Stimulated activated CD4-positive, alpha-beta T cell treated with anti-CD3 and anti-CD28 coated beads, Interleukin-4, amount 100 ng/mL, for 48 hours (primary cell): ENCODE measurements at places on chromosomes 1 and 21.

DNA sequence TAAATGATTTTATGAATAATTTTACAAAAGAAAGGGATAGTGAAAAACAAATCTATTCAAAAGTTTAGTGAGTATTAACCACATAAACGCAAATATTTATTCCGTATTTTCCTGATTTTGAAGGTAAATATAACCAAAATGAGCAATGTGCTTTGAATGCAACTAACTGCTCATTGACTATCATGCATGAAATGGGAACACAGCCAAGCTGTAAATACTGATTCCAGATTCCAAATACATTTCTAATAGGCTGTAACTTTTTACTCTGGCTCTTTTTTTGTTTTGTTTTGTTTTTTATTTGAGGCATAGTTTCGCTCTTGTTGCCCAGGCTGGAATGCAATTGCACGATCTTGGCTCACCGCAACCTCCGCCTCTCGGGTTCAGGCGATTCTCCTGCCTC lies 41.8 kb downstream of the SELENOF start:
- DNase-seq = no peak

GRCh38 chr21:43645976-43646375 lies 13.3 kb downstream of the HSF2BP start:
- no peak for DNase-seq

- DNase-seq = no peak
Measured at GRCh38 chr21:38377165-38378088, 120.6 kb downstream of the KCNJ15 start.

- no peak for DNase-seq
Measured at GRCh38 chr1:162236201-162236600, 140.5 kb downstream of the SPATA46 start.

- no peak for DNase-seq
Measured at GRCh38 chr21:35298757-35299156, 249.7 kb upstream of the RUNX1 start.

DNA sequence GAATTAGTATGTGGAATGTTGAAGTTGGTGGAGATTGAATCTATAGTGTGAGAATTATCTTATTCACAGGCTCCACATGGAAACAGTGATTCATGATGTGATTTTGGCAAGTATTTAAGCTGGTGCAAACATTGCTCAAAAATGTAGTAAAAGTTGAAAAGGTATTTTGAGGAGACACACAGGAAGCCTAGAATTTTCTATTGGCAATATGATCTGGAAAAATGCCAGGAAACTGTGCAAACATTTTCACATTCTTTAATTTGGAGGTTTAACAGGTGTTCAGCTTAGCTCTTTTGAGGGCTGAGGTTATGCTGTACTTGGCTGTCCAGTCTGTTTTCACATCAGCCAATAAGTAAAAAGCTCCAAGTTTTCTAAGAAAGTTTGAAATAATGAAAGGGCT lies 327.3 kb downstream of the RWDD3 start:
- no peak for DNase-seq

DNA sequence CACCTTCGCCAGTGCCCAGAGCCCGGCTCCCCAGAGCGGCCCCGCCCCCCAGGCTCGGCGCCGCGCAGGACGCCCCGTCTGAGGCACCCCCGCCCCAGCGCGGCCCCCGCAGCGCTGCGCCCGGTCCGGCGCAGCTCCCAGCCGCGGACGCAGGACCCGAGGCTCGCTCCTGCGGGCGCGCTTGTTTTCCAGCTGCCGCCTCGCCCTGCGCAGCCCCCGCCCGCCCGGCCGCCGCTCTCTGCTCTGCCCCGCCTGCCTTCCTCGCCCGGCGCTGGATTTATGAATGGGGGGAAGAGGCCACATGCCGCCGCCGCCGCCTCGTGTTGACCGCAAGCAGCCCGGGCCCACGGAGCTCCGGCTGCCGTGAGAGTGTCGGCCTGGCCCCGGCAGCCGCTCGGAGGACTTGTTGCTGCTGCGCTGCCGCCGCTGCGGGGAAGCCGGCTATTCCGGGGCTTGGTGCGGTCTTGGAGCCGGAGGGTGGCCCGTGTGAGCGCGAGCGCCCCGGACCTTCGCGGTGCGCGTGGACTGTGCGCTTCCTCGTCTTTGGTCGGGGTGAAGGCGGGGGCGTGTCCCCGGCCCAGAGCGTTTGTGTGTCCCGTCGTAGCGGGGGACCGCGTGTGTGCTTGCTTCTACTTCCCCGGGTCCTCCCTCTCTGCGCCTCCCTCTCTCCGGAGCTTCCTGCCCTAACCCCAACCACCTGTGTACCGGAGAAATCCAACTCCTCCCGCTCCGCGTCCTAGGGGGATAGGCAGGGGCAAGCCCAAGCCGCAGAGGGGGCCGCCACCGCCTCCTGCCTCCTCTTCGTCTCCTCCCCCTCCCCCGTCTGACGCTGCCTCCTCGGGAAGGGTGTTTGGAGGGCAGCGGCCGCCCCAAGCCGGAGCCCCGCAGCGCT lies 736 bp downstream of the KCNC4 start:
- DNase-seq = no peak

- DNase-seq = no peak
Measured at GRCh38 chr1:157695417-157695816, 5.2 kb downstream of the FCRL3 start.

DNA sequence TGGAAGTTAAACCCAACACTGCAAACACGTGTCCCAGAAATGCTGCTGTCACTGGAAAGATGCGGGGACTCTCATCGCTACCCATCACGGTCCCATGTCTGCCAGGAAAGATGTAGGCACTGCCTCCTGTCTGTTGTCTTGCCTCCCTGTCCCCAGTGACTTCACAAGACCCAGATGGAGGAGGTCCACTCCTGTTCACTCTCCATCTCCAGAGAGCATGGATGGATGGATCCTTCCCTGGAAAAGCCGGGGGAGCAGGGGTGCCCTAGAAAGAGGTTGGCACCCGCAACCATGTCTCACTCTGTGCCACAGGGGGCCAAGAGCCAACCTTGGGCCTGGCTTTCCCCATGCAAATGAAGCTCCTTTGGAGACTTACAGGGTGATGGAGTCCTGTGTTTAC lies 135.5 kb downstream of the GLIS1 start:
- no peak for DNase-seq

DNA sequence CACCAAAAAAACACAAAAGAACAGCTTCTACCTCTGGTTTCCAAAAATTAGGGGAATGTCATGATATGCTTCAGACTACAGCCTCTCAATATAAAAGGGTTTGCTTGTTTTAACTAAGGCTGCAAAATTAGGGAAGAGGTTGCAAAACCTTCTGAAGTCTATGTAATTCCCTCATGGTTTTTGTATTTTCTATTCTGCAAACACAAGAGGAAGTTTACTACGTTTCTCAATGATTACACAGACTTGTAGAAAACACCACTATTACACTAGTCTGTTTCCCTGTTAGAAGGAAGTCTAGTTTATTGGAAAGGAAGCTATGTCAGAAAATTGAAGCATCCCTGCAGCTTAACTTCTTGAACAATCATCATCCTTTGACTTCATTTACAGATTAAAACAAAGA lies 229.7 kb upstream of the FMN2 start:
- no peak for DNase-seq

DNA sequence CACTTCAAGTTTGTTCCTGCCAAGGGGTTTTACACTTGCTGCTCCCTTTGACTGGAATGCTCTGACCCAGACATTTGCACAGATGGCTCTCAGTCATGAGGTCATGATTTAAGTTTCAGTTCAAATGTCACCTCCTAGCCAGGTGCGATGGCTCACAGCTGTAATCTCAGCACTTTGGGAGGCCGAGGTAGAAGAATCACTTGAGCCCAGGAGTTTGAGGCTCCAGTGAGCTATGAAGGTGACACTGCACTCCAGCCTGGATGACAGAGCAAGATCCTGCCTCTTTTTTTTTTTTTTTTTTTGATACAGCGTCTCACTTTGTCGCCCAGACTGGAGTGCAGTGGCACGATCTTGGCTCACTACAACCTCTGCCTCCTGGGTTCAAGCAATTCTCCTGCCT lies 4.5 kb upstream of the ZMYM4 start:
- no peak for DNase-seq

DNA sequence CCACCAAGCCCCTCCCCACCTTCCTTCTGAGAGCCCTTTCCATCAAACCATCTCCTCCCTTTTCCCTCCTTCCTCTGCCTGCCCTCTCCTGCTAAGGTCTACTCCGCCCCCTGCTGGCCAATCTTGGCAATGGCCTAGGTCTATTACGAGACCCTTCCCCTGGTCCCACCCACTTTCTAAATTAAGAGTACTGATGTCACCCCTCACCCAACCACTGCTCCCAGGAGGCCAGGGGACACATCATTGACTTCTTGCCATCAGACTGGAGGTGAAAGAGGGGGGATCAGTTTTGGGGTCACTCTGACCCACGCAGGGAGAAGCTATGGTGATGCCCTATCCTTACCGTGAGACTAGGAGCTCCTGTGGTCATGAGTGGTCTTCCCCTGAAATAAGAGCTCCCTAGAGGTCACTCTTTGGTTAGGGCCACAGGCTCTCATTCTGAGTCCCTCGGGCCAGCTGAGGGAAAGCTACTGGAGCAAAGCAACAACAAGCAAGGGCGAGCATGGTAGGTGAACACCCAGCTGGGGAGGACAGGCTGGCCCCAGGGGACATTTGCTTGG lies 34.6 kb upstream of the S100A7 start:
- peak; percentile 92 for DNase-seq

GRCh38 chr1:46062651-46063319 lies 69.6 kb downstream of the PIK3R3 start:
- peak; percentile 34 for DNase-seq

- no peak for DNase-seq
Measured at GRCh38 chr1:28601696-28602095, 9.6 kb downstream of the RAB42 start.
